NCI-H187 treated with DMSO at 0.1 percent for 48 hours (cell line): ENCODE measurements at places on chromosomes 4 and X.

DNA sequence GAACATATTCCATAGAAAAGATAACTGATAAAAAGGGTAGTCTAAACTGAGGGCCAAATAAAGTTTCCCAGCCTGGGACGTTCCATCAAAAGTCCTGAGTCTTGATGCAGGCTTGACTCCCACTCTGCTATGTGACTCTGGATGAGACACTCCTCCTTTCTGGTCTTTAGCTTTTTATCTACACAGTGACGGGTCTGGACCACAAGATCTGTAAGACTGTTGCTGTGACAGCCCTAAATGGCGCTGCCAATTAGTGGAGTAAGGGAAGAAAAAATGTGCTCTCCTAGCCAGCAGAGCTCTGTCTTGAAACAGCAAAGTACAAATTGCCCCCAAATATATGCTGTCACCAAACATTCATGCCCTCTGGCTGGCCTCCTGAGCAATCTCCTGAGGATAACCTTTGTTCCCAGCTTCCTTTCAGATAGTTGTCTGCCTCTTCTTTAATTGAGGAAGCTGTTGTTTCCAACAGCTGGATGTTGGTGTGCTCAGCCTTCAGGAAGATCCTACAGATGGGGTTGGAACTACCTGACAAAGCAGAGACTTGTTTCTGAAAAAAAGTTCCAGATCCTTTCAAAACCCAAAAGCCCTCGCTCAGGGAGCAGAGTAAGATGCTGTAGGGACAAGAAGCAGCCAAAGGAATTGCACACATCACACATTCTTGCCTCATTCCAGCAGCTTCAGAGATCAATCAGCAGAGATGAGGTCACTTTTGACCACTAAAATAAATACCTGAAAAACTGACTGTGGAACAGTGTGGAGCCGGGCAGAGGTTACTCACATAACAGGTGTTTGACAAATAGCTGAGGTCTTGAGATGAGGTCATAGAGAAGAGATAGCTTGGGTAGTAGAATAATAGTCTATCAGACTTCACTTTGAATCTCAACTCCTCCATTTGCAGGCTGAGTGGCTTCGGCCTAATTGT, 383.4 kb upstream of the FGF13 start:
- DNase-seq = no peak

- no peak for DNase-seq
These were observed 80.6 kb downstream of the TMEM156 start for GRCh38 chr4:38951598-38951997.

- no peak for DNase-seq
These were observed 55.5 kb downstream of the CLDN22 start for GRCh38 chr4:183264614-183265013.

DNA sequence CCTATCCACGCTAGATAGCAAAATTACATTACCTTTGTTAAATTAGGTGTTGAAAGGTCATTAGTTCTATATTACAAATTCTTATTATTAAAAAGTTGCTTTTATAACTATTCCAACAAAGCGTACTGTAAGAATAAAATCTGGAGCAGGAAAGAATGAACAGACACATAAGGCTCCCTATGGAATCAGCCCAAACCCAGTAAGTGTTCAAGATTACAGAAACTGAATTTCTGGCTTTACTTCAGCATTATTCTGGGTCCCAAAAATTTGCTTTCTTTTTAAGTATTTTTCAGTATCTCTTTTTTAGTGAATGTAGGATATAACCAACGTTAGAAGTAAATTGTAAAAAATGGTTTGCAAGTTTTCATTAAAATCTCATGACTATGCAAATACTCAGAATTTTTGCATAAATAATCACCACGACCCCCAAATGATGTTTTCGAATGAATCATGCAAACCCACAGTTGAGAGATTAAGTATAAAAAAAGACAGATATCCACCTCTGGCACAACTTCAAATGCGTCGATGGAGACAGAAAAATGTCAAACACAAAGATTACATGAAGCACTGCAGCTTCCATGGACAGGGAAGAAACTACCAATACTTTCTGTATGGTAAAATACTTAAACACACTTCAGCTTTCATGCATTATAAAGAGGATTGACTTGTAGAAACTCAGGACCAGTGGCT, 238.5 kb downstream of the RASL11B start:
- no peak for DNase-seq

- DNase-seq = no peak
These were observed 154.0 kb downstream of the TMEM47 start for GRCh38 chrX:34503119-34503518.

GRCh38 chrX:13761606-13762414, 27.3 kb downstream of the OFD1 start:
- no peak for DNase-seq

GRCh38 chr4:32684160-32684559, 1964.0 kb downstream of the PCDH7 start:
- DNase-seq = no peak

- DNase-seq = no peak
These were observed 437.8 kb downstream of the GRXCR1 start for GRCh38 chr4:43330288-43330687.

DNA sequence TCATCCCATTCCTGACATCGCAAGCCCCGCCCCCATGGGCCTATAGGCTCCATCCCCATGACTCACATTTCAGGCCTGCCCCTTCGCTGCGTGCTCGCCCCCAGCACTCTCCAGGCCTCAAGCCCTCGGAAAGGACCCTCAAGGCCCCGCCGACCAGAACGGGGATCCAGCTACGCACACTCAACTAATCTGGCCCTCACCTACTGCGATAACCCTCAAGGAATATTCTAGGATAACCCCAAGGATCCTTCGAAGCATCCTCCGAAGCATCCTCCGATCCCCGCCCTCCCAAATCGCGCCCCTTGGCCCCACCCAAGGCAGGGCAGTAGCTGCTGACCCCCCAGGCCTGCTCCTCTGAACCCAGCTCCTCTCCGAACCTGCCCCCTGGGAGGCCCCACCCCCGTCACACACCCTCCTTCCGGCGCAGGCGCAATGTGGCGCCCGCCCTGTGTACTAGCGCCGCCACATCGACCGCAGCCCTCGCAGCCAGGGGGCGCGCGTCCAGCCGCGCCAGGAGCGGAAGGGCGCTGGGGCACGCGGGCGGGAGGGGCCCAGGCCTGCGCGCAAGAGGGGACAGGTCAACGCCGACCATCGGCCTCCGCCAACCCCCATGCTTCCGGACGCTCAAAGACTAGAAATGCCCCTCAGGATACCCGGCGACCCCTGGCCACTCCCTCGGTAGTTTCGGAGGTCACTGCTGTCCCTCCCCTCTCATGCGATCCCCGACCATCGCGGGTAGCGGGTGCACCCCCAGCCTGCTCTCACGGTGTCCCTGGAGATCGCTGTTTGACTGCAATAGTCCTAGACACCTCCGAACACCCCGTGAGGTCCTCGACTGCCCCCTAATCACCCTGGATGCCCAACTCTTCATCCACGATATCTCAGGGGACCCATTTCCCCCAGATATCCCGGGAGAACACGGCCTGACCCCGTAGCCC, 6.4 kb upstream of the MAGIX start:
- no peak for DNase-seq

DNA sequence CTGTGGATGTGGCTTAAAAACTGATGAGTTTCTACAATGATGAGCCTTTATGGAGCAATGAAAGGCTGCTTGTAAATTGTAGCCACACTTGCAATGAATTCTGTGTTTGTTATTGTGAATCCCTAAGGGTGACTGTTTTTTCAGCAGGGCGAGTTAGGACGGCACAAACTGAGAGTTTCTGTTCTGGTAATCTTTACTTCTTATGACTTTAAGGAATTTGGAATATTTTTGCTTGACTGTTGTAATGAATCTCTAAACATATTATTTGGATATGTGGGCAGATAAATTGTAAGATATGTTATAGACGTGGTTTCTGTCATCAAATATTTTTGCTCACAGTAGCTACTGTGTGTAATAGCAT, 22.2 kb downstream of the RBPJ start:
- DNase-seq = no peak

GRCh38 chr4:152328582-152328981, 207.3 kb downstream of the FBXW7 start:
- DNase-seq = no peak

DNA sequence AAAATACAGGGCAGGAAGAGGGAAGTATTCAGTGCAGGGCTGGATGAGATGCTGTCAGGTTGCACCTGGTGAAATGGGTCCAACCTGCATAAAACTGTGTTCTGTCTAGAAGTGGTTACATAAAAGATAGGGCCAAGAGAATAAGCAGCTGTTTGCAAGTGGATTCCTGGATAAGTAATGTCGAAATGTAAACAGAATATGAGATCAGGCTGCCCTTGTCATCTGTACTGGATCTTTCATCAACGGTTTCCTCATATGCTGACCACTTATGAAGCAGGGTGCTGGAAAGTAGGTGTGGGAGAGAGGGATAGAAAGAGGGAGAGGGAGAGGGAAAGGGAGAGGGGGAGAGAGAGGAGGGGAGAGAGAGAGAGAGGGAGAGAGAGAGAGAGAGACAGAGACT, 349.8 kb upstream of the CPEB2 start:
- DNase-seq = no peak

- no peak for DNase-seq
These were observed 609 bp upstream of the SLC25A6 start for GRCh38 chrX:1392376-1393068.

DNA sequence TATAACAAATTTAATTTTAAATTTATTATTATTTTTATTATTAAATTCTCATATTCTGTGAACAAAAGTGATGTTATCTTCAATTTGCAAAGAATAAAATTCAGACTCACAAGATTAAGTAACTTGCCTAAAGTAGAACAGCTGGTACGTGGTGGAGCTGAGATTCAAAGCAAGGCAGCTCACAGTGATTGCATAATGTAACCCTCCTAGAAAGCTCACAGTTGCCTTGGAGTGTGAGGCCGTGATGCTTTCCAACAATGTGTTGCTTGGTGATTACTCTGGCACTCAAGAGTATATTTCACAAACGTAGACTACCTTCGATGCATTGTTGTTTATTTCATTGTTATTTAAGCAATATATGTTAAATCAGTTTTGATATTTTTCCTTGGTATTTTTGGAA, 1039.2 kb upstream of the PABPC4L start:
- no peak for DNase-seq

GRCh38 chr4:119493419-119493818, 135.2 kb downstream of the PDE5A start:
- DNase-seq = no peak

- no peak for DNase-seq
These were observed 1014.8 kb downstream of the C4orf33 start for GRCh38 chr4:130110770-130111169.

GRCh38 chr4:118904418-118904817, 15.8 kb downstream of the SYNPO2 start:
- no peak for DNase-seq

GRCh38 chrX:103637604-103638338, 9.0 kb downstream of the TCEAL1 start:
- DNase-seq = no peak

- DNase-seq = no peak
These were observed 77.5 kb downstream of the DHRSX start for GRCh38 chrX:2423282-2423681.

DNA sequence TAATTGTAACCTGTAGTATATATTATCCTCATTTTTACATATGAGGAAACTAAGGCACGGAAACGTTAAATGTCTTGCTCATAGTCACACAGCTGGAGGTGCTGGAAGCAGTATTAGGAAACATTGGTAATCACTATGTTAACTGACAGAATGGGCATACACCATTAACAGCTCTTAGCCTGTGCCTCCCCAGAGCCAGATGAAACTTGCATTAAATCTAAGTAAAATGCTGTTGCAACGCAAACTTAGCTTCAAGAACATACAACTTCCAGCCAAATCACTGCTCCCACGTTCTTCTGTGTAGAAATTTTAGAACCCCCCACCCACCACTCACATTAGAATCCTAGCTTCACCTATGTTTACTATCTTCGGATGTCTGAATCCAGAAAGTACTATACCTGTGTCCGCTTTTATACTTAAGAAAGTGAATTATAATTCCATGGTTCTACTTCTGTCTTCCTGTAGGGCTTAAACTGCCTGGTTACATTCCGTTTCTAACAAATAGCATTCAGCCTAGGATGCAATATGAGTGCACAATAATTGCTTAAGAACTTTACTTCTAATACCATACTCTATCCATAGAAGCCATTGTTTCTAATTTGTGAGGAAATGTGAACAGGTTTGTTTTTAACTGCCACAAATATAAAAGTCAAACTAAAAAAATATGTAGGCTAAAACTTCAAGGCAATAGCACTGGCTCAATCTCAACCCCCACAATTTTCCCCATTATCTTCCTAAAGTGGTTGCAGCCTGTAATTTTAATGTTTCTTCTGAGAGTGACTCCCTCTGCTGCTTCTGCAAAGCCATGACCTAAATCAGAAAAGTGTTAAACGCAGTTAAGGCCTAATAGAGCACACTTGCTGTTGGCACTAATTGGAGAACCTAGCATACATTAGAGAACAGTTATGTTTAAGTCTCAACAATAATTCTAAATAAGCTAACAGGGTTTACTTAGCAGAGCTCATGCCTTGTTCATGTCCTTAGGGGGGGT, 4.4 kb downstream of the UNC5C start:
- no peak for DNase-seq

DNA sequence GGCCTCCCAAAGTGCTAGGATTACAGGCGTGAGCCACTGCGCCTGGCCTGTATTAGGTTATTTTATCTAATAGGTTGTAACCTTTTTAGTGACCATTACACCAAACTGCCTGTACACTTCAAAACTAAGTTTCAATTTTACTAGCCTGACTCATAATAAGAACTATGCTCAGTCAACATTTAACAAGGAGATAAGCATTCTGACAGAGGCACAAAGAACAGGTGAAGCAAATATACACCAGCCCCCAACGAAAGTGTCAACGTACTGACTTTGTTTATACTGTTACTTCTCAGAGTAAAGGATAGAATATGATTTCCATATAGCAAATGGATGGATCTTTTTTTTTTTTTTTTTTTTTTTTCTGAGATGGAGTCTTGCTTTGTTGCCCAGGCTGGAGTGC, 62.8 kb downstream of the SHISA3 start:
- DNase-seq = no peak

DNA sequence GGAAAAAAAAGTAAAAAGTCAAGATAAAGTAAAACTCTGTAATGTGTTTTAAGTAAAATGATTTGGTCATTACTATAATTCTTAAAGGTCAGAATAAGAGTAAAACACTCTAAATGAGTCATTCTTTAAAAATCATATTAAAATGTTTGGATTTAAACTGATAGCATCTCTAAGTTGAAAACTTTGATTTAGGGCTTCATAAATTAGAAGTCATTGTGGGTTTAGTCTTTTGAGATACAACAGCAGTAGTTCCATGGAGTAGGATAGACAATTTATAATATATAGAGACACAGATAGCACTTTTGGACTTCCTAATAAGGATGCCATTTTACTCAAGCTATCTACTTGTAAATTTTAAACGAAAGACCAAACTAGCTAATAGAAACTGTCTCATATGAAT, 77.1 kb upstream of the PABPC4L start:
- DNase-seq = no peak

DNA sequence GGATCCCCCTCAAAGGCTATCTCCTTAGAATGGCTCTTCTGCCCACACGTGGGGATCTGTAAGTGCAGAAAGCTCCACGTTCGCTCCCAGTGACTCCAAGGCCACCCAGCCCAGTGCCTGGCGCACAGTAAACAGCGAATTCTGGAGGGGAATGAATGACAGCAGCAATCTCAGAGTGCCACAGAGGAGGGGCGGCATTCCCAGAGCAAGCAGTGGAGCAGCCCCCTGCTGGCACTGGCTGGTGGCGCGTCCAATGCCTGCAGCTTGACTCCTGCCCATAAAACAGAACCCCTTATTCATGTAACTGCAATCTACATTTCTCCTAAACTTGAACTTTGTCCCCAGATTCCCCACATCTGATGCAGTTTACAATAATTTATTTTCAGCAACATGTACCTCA, 6.9 kb upstream of the HELT start:
- no peak for DNase-seq
